ENCODE measurements at places on chromosomes 3 and 15.

DNA sequence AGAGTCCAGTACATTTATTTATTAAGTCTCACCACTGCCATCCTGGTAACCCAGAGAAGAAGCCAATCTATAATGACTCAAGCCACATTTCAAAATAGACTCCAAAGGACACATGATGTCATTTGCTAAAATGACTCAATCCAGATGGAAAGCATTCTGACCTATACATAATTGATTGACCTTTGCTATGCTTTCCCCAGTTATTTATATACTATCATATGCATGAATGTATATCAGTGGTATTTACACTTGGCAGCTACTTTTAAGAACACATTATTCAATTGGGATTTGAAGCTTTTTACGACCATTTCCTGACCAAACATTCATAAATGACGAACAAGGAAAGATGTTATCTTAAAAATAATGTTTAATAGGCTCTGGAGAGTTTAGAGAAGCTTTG is 297.2 kb downstream of the FHIT start:
- no peak for DNase-seq

DNA sequence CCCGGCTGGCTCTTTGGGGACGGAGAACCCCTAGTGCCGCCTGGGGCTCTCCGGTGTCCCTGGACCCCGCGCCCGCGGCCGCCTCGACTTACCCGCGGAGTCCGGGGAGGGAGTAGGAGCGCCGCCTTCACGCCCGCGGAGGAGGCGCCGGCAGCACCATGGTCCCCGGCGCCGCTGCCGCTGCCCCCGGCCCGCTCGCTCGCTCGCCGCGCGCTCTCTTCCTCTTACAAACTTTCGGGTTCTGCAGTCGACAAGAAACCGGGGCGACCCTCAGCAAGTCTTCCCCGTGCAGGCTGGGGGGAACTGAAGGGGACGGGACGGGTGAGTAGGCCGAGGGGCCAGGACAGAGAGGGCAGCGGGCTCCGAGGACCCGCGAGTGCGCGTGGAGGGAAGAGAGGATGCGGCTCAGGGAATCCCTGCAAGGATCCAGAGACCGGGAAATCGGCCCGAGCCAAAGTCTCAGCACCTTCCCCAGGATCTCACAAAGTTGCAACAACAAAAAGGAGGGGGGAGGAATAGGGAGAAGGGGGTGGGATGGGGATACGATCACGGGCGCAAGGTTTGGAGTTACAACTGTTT is 2.0 kb downstream of the FOXP1 start:
- DNase-seq = peak; percentile 8

DNA sequence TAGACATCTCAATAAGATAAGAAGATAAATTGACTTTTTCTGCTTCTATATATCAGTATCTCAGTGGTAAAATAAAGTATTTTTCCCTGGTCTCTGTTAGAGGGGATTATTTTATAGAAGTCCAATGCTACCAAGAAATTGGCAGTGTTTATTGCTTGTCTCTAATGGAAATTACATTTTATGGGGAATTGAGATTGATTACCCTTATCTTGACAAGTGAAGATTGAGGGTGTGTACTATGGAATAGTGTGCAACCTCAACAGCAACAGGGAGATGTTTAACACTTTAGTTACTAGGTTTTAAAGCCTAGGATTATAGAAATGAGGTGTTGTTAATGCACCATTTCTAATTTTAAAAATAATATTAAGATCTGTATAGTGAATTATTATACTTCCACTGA is 154.8 kb upstream of the ROBO1 start:
- DNase-seq = no peak

DNA sequence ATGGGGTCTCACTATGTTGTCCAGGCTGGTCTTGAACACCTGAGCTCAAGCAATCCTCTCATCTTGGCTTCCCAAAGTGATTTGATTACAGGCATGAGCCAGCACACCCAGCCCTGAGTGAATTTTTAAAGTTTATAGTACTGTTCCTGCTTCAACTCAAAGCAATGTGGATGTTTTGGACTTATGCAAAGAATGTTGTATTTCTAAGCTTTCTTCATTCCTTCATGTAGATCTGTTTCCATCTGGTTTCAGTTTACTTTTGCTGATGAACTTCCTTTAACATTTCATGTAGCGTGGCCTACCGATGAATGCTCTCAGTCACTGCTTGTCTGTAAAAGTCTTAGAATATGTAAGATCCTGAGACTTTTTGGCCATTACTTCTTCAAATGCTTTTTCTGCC is 23.2 kb downstream of the NRG4 start:
- no peak for DNase-seq

- DNase-seq = peak; percentile 37
Measured at GRCh38 chr15:65376767-65377104, 1.1 kb downstream of the IGDCC3 start.

DNA sequence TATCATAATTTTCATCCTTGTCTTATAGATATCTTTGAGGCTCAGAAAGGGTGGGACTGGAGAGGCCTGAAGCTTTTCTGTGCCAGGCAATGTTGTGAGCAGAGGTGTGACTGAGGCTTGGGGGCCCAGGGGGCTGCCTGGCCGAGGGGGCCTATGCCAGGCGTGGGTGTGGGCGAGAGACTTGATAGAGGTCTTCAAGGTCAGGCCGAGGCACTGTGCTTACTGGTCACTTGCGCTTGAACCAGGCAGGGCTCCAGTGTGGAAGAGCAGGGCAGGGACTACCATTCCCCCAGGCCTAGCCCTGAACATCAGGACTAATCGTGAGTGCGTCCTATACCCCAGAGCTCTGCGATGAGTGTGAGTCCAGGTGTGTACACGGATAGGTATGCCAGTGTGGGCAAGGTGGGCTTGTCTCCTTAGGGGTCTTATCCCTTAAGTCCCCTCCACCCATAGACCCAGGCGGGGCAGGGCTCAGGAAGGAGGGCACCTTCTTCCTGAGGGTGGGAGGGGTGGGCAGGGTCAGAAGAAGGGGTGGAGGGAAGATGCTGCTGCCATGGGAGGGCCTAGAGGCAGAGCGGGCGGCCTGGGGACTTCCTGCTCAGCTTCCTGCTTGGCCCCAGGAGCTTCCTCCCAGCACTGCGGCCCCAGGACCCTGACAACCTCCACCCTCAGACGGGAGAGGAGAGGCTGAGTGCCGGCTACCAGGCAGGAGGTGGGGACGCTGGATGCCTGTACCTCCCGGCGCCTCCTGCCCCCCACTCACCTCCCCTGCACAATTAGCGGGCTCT is 84.7 kb downstream of the LINGO1 start:
- DNase-seq = no peak

- no peak for DNase-seq
Measured at GRCh38 chr3:10328460-10329071, 7.7 kb upstream of the SEC13 start.

- no peak for DNase-seq
Measured at GRCh38 chr3:60720736-60721135, 530.5 kb downstream of the FHIT start.

DNA sequence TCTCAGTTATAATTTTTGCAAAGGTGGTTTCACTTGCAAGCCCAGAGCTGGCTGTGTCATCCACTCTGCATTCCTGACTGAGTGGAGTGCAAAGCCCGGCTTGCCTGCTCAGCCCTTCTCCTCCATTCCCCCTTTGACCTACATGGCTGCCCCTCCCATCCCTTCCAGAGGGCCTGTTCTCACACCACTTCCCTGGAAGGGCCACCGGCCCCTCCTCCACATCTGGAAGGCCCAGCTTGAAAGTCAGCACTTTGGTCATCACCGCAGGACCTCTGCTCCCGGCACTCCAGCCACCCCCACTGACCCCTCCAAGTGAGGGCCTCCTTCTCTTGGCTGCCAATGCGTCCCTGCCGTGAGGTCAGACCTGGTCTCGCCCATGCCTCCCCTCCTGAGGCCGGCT is 74.1 kb upstream of the RNF7 start:
- no peak for DNase-seq

DNA sequence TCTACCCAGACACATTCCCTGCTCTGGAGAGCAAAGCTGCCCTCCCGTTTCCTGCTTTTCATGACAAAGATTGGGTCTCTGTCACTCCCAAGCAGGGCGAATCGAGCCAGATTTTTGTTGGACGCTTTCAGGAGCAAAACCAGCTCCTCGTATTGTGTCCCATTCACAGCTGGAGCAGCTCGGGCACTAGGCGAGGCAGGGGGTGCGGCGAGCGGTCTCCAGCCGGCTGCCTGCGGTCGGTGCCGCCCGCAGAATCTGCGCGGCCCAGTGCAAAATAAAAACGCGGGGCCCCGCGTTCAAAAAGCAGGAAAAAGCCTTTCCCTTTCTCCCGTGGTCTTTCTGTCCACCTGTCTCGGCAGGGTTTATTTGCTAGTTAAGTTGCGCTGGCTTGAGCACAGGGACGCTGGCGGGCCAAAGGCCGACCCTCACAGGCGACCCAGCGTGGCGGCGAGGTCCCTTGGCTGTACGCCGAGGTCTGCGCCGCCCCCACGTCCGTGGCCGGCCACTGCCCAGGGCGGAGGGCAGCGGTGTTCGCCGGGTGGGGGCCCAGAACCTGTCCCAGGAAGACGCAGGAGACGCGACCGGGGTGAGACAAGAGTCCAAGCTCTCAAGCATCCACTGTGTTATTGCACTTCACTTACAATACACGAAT is 71.2 kb downstream of the CYP19A1 start:
- peak; percentile 7 for DNase-seq

DNA sequence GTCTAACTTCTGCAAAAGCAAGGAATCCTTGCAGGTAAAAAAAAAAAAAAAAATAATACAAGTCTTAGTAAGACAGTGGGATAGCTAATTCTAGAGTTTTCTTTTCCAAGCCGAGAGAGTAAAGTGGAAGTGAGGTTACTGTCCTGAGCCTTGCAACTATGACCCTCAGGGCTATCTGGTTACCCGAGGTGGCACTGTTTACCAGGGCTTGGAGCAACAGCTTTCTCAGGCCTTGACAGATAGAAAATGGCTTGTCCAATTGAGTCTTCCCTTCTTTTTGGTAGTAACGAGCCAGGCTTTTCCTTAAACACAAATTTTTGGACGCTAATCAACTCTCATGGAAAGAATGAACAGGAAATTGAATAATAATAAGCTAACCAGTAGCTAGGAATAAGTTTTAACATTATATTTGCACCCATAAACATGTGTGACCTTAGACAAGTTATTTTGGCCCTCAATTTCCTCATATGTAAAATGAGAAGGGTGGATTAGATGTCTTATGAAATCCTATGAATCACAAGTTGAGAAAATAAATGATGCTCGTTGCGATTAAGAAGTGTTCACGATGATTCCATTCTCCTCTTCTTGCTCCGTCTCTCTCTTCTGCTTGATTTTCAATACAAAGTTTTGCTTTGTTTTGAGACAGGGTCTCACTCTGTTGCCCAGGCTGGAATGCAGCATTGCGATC is 236.9 kb upstream of the KBTBD8 start:
- DNase-seq = no peak

GRCh38 chr3:54033761-54034160 is 88.6 kb upstream of the CACNA2D3 start:
- DNase-seq = no peak

GRCh38 chr3:192077795-192078497 is 617.0 kb downstream of the PYDC2 start:
- DNase-seq = no peak

GRCh38 chr3:174907628-174908407 is 48.7 kb downstream of the NAALADL2 start:
- no peak for DNase-seq

- DNase-seq = peak; percentile 19
Measured at GRCh38 chr3:32018757-32019564, 37.4 kb downstream of the ZNF860 start.

DNA sequence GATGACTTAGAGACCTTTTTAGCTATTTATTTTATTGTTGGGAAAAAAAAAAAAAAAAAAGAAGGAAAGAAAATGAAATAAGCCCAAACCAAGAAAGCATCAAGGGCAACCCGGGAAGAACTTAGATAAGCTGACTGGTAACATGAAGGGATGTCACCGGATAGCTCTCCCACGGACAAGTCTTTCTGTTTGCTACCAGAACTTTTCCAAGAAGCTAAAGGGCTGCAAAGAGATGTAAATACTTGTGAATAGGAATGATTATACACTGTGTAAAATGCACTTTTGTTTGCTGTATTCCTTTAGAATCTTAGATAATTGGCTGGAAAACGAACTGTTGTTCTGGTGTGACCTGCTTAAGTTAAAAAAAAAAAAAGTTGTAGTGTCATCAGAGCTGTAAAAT is 2.8 kb downstream of the FOXB1 start:
- DNase-seq = no peak

- DNase-seq = no peak
Measured at GRCh38 chr3:105525531-105525930, 158.8 kb downstream of the ALCAM start.

- DNase-seq = no peak
Measured at GRCh38 chr3:143352850-143353550, 233.4 kb downstream of the CHST2 start.
